ENCODE measurements at places on chromosomes 1 and 21.

DNA sequence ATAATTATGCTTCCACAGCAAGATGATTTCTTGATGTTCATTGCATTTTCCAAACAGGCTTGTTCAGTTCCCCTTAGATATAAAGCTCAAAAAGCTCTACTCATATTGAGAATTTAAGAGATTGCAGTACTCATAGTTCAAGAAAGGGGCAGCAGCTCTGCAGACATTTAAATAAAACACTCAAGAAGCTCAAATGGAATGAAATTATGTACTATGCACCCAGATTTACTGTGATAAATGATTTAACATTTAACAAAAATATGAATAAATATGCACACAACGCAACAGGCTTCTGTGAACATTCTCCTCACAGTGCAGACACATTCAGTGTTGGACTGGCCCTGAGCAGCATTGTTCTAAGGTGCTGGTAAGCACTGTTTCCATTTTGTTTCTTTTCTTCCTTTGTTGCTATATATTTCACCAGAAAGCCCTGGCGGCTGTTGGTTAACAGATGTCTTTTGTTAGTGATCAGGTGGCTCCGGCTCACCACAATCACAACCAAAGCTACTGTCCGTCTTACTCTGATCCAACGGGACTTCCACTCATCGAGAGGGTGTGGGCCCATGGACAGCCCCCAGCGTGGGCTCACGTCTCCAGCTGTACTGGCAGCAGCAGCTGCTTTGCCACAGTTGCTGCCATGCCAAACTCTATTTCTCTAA lies 1440.3 kb downstream of the NCAM2 start:
- DNase-seq, result no peak

DNA sequence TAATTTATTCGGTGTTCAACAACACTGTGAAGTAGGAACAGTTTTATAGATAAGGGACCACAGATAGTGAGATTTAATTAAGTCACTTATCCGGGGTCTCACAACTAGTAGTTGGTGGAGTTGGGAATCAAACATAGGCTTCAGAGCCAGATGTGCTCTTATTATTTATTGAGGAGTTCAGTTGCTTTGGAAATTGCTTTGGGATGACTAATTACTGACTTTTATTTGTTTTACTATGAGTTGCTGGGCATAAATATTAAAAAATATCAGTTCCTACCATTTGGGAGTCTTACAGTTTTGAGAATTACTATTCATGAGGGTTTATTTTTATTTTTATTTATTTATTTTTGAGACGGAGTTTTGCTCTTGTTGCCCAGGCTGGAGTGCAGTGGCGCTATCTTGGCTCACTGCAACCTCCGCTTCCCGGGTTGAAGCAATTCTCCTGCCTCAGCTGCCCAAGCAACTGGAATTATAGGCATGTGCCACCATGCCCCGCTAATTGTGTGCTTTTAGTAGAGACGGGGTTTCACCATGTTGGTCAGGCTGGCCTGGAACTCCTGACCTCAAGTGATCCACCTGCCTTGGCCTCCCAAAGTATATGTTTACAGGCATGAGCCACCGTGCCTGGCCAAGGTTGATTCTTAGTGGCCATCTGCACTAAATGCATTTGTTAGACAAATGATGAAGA lies 27.7 kb downstream of the THRAP3 start:
- DNase-seq, result no peak

GRCh38 chr1:209203533-209203895 lies 380.0 kb upstream of the CAMK1G start:
- no peak for DNase-seq

- DNase-seq, result no peak
Measured at GRCh38 chr1:232110281-232111090, 483.9 kb downstream of the DISC1 start.

- DNase-seq, result no peak
Measured at GRCh38 chr21:14095056-14095455, 115.7 kb downstream of the LIPI start.

Data from activated CD4-positive, alpha-beta T cell treated with anti-CD3 and anti-CD28 coated beads for 24 hours (primary cell).